ENCODE measurements at places on chromosomes 6 and 20.
A peak's percentile ranks its signal among the peaks of the same experiment; 100 is the strongest.

DNA sequence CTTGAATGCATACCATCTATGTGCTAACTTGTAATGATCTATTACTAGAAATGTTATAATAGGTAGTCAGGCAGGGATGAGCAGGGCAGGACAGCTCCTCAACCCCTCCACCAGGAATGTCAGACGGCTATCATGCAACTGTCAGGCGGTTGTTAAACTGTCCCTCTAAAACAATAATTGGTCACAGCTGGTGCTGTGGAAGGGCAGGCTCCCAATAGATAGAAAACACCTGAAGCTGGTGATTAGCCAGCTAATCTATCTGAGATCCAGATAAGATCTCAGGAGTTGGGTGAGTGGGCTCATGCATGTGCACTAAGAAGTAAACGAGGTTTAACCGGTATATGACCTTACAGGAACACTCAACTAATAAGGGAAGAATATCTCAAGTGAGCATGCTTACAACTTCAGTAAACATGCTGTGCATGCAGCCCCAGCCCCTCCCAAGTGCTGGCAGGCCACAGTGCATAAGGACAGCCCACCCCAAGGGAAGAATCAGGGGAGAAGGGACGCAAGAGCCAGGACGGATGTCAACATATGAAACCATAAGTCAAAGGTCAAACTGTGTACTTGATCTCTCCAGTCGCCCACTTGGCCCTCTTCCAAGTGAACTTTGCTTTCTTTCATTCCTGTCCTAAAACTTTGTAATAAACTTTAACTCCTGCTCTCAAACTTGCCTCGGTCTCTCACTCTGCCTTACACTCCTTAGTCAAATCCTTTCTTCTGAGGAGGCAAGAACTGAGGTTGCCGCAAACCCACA lies 566.2 kb upstream of the NRSN1 start:
- DNase-seq, result no peak

- DNase-seq, result no peak
Measured at GRCh38 chr20:53389516-53390300, 203.9 kb downstream of the ZNF217 start.

- DNase-seq, result no peak
Measured at GRCh38 chr6:144586986-144587385, 301.9 kb downstream of the UTRN start.

GRCh38 chr6:143505537-143505936 lies 6.0 kb downstream of the FUCA2 start:
- DNase-seq, result no peak

GRCh38 chr6:47308552-47309290 lies 984 bp downstream of the TNFRSF21 start:
- DNase-seq, result no peak

DNA sequence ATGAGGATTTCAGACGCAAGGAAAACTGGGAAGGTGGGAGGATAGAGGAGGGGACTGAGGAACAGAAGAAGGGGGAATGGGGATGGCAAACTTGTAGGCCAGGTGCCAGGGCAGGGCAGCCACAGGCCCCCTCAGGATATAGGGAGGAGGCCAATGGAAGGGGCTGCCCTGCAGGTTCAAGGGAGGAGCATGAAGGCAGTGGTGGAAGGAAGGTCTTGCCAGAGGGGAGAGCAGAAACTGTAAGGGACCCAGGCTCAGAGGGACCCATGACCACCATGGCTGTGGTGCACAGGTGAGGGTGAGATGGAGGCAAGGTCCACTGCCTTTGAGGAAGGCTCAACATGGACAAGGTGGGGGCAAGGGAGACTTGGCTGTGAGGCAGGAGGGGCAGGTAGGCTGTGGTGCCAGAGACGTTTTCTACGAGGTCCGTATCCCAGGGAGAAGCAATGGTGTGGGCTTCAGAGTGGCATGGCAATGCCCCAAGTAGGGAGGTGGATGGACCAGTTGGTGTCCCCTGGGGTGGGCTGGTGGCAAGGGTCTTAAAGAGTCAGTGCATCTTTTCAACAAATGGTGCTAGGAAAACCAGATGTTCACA lies 22.7 kb downstream of the HLA-F start:
- DNase-seq, result no peak

DNA sequence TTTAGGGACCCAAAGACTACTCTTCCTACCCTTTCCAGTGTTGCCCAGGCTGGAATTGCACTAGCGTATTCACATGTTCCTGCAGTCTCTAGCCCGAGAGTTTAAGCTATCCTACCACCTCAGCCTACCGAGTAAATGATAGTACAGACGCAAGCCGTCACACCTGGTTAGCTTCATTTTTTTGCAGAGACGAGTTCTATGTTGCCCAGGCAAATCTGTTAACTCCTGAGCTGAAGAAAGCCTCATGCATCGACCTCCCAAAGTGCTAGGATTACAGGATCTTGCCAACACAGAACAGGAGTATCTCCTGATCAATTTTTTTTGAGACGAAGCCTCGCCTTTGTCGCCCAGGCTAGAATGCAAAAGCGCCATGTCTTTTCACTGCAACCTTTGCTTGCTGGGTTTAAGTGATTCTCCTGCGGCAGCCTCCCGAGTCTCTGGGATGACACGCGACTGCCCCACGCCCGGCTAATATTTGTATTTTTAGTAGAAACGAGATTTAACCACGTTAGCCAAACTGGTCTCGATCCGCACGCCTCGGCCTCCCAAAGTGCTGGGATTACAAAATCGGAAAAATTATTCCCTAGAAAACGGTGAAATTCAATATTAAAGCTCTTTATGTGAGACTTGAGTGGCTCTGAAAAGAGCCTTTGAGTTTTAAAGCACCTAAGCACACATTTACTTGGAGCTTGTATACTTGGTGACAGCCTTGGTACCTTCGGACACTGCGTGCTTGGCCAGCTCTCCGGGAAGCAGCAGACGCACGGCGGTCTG lies 128.5 kb downstream of the HFE start:
- DNase-seq, result no peak

DNA sequence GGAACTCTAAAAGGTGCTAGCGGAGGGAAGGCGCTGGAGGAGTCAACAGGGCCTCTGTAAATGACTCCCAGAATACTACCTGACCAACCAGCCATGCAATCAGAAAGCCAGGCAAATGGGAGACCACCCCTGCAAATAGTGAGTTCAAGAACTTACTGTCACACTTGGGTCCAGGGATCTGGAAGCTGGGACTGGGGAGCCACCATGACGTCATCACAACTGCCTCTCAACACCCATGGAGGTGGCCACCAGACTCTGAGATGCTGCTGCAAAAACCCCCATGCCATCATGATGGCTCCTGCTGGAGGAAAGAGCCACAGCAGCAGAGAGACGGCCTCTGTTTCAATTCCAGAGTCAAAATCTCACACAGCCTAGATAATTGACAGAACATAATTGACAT lies 8.5 kb upstream of the PDYN start:
- DNase-seq, result no peak

- DNase-seq, result no peak
Measured at GRCh38 chr20:32190616-32191415, 16.7 kb downstream of the PLAGL2 start.

DNA sequence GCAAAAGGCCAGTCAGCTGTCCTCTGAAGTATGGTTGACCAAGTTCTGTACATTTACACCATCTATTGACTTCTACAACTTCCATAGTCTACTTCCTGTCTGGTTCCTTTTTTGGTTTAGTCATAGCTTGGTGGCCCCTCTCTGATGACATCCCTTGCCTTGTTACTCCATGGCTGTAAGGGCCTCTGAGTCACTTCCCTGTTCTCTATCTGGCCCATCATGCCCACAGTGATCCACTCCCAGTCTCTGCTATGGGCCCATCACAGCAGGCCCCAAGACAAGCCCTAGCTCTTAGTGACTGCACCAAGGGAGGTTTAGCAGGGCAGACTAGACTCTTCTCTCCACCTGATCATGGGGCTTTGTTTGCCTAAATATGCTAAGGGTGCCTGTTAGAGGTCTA lies 441.6 kb downstream of the HACE1 start:
- no peak for DNase-seq

DNA sequence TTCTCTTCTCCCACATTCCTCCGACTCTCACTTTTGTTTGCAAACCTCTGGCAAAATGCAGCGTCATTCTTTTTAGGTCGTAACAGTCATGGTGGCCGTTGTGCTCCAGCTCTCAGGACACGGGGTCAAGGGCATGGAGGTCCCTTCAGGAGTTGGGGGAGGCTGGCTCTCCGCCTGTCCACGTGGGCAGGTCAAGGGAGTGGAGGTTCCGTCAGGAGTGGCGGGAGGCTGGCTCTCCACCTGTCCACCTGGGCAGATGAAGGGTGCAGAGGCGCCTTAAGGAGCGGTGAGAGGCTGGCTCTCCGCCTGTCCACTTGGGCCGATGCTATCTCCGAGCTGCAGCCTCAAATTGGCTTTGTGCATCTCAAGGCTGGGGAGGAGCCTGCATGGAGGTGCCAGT lies 98.0 kb downstream of the ERMARD start:
- DNase-seq, result no peak

DNA sequence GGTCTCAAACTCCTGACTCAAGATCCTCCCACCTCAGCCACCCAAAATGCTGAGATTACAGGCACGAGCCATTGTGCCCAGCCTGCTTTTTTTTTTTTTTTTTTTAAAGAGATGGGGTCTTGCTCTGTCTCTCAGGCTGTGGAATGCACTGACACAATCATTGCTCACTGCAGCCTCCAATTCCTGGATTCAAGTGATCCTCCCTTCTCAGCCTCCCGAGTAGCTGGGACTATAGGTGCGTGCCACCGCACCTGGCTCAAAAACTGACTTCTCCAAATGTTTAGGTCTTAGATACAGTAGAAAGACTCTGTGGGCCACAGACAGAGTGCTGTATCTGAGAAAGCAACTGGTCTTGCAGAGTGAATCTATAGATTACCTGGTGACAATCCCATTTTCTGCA lies 31.1 kb upstream of the SLC4A11 start:
- DNase-seq, result no peak

DNA sequence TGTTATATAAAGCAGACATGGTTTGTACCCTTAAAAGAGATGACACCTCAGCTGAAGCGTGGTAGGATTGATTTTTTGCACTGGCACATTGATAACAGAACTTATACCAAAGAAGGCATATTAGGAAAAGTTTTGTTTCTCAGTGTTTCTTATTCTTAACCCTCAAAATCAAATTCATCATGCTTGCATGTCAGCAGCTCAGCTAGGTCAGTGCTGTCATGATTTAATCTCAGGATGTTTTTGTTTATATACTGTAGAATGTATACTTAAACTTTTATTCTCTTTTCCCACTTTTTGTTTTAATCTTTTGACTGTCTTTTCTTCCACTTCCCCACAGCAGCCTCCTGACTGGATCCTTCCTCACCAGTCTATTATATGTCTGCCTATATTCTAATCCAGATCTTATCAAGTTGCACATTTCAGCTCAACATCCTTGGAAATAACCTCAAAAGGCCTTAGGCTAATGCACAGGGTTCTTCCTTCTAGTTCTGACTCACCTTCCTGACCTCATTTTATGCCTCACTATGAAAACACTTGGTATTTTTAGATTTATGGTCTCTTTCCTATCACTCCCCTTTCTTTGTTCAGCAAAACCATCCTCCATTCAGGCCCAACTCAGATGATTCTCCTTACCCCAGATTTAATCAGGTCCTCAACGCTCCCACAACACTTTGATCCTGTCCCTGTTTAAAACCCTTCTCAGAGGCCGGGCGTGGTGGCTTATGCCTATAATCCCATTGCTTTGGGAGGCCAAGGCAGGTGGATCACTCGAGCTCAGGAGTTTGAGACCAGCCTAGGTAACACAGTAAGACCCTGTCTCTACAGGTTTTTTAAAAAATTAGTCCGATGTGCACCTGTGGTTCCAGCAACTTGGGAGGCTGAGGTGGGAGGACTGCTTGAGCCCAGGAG lies 7.2 kb downstream of the HEBP2 start:
- DNase-seq, result no peak

DNA sequence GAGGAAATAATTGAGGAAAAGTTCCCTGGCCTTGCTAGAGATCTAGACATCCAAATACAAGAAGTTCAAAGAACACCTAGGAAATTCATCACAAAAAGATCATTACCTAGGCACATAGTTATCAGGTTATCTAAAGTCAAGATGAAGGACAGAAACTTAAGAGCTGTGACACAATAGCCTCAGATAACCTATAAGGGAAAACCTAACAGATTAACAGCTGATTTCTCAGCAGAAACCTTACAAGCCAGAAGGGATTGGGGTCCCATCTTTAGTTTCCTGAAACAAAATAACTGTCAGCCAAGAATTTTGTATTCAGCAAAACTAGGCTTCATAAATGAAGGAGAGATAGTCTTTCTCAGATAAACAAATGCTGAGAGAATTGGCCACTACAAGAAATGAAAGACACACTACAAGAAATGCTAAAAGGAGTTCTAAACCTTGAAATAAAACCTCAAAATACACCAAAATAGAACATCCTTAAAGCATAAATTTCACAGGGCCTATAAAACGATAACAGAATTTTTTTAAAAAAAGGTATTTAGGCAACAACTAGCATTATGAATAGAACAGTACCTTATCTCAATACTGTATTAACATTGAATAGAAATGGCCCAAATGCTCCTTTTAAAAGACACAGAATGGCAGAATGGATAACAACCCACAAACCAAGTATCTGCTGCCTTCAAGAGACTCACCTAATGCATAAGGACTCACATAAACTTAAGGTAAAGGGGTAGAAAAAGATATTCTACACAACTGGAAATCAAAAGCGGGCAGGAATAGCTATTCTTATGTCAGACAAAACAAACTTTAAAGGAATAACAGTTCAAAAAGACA lies 9.7 kb downstream of the RNGTT start:
- DNase-seq, result no peak

GRCh38 chr6:84137989-84138575 lies 89.4 kb downstream of the CEP162 start:
- DNase-seq, result no peak

DNA sequence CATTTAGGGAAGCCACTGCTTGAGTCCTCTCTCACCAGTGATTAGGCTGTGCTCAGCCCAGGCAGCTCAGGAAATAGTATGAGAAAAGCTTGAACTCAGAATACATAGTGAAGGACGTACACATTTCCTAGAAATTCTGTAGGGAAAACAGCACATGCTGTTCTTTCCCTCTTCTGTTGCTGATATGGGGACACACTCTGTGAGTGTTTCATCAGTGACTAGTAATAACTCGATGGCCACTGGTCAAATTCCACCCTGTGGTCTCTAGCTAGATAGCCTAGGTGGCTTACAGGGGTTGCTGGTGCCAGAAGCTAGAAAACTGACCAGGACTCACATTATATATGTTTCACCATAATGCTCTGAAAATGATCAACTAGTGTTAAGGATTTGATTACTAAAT lies 259.8 kb upstream of the SOX4 start:
- DNase-seq, result no peak

DNA sequence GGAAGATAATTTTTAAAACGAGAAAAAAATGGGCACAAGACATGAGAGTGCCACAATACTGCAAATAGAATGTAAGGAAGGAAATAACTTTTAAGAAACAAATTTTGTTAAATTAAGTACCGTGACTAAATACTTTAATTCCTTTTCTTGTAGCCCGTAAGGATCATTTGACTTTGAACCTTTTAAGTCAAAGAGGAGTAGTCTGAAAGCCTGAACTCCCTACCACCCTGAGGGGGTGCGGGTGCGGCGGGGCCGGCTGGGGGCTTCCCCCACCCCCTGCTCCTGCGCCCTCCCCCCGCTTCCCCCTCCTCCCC lies 231 bp upstream of the PHACTR2 start:
- DNase-seq, result no peak

- peak; percentile 79 for DNase-seq
Measured at GRCh38 chr6:31308050-31308844, 36.4 kb upstream of the HLA-C start.
